ENCODE measurements at places on chromosomes 4 and X.

DNA sequence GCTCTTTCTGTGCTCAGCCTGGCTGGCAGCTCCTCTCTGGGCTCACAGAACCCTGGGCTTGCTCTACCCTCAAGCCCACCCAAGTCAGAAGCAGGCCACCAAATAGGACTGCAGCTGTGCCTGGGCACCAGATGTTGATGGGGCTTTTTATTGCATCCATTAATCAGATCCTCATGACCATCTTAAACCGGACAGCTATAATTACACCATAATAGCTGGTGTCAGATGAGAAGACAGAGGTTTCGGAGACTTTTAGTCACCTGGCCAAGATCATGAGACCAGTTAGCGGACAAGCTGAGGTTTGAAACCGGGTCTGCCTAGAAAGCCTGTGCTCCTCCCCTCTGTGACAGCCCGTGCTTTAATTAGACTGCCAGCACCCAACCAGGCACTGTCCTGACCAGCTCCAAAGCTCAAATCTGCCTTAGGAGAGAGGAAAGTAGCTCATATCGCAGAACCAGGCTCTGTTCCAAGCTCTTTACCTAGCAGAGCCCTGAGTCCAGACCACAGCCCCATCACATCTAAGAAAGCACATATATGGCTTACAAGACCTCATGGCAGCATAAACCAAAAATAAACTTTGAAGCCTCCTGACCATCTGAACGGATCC lies 88.9 kb downstream of the JAKMIP1 start:
- DNase-seq = no peak

- no peak for DNase-seq
Measured at GRCh38 chrX:118560489-118560888, 64.9 kb downstream of the DOCK11 start.

GRCh38 chrX:150730719-150731118 lies 37.5 kb downstream of the MTMR1 start:
- no peak for DNase-seq

- DNase-seq = peak; percentile 41
Measured at GRCh38 chr4:153931804-153932203, 142.9 kb upstream of the SFRP2 start.

DNA sequence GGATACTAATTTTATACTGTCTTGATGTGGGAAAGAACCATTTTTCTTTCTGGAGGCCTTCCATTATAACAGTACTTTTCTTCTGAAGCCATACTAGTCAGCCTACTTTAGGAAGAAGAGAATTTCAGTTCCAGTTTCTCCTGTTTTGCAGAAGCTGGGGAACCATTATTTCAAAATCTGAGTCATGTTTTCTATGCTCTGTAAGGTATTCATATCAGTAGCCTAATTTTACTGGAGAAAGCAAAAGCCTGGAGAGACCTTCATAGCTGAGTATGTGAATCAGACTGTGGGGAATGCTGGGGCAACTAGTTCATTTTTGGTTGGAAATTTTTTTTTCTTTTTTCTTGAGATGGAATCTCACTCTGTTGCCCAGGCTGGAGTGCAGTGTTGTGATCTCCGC lies 22.4 kb downstream of the AFF1 start:
- DNase-seq = peak; percentile 87

- peak; percentile 78 for DNase-seq
Measured at GRCh38 chrX:14095702-14096101, 66.0 kb upstream of the GEMIN8 start.

DNA sequence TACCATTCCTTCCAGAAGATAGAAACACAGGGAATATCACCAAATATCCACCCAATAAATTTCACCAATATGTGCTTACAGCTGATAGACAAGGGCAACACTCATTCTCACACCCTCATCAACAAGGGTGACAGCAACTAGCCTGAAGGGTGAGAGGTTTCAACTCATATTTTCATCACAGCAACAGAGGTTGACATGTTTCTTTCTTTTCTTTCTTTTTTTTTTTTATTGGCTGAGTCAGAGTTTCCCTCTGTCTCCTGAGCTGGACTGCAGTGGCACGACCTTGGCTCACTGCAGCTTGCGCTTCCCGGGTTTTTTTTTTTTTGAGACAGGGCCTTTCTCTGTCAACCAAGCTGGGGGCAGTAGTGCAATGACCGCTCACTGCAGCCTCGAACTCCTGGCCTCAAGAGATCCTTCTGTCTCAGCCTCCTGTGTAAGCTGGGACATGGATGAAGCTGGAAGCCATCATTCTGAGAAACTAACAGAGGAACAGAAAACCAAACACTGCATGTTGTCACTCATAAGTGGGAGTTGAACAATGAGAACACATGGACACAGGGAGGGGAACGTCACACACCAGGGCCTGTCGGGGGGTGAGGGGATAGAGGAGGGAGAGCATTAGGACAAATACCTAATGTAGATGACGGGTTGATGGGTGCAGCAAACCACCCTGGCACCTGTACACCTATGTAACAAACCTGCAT lies 27.5 kb upstream of the ASMTL start:
- no peak for DNase-seq

- DNase-seq = no peak
Measured at GRCh38 chrX:386239-386767, 404 bp downstream of the PPP2R3B start.

DNA sequence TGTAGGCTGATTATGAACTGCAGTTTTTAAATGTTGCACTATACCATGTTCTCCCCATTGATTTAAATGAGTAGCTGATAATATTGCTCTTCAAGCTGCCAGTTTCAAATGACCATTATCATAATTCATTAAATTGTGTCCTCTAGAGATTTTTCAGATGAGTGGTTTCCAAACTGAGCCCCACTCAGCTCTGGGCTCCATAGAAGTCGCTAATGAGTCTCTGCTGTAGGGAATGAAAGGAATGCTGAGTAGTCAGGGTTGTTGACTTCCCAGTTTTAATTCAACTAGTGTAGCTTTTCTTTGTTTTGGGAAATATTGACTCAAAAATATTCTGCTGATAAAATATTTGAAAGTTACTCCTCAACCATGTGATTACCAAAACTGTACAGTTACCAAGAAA lies 1081.1 kb downstream of the ARAP2 start:
- DNase-seq = no peak
